ENCODE measurements at places on chromosomes 6 and 20. TPM values are rescaled to one million over a fixed set of nuclear protein-coding genes. Genes with fewer than 3 reads are reported as not detected.

DNA sequence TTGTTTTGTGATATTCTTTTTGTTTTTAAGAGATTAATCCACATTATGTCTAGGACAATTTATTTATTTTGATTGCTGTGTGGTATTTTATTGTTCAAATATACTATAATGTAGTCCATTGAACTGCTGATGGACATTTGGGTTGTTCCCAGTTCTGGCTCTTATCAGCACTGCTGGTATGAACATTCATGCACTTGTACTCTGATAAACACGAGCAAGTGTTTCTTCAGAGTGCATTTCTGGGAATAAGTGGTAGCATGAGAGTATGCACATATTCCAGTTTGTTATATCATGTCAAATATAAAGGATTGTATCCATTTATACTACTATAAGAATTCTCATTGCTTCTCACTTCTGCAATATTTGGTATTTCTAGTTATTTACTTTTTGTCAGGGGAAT, 7.1 kb downstream of the CALHM6 start:
- DNase-seq: no peak

The MEI4 gene
- 0.73 TPM for total RNA-seq

The FABP7 gene
- not detected for total RNA-seq

The SEMG1 gene
- not detected for total RNA-seq

DNA sequence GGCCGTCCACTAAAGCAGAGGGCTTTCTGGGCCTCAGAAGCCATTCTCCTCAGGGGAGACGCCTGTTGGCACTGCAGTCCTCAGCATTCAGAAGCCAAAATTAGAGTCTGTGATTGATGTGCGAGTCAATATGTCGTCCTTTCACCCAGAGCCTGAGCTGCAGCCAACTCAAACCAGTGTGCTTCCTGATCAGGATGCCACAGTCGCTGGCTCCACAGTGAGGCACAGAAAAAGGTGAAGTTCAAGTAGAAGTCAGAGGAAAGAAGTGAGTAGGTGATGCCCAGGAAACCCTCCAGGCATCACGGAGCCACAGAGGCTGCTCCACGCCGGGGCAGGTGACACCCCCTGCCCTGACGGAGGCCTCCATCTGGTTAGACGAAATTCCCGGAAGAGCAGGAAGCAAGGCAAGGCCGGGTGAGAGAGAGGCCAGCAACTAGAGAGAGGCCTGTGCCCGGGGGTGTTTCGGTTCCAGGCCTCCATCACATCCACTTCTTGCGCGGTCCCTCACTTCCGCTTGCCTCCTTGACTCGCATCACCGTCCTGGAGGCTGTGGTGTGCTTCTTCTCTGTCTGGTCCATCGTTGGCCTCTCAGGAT, 177.7 kb upstream of the SNX9 start:
- DNase-seq: no peak

DNA sequence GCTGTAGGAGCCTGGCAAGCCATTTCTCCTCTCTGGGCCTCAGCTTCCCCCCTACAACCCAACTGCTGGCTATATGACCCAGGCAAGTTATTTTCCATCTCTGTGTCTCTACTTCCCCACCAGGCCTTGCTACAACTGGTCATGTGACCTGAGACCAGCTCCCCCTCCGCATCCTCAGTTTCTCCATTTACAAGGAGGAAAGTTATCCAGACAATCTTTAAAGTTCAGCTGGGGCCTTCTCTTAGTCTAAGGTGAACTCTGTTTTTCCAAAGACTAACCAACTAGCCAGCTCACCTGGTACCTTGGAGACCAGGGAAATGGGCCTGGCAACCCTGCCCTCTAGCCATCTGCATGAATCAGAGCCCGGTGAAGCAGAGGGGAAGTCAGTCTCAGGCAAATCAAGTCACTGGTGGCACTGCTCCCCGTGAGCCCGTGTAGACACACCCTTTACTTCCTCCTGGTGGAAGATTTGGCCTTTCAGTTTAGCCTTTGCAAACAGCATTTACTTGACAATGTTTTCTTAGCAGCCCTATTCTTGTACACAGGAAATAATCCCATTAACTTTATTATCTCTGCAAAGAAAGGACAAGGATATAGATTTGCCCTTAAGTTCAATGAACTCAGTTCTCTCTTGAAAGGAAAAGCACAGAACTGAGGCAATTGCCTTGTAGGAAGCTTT, 157.7 kb downstream of the VEGFA start:
- DNase-seq: no peak

- no peak for DNase-seq
Measured at GRCh38 chr6:170149681-170150589, 140.9 kb downstream of the DLL1 start.

The FAM184A gene
- total RNA-seq: 1.6 TPM

DNA sequence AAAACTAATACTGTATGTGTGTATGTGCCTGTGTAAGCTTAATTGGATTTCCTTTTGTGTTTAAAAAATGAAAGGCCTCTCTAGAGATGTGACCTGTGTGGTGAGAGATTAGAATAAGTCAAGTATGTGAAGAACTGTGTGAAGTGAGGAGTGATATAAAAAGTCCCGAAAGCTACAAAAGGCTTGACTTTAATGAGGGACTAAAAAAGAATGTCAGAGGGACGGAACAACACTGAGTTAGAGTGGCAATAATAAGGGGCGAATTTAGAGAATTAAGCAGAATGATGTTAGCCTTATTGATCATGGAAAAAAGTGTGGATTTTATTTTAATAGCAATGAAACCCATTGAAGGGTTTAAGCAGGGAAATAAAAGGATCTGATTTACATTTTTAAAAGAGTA, 1281.2 kb upstream of the ADGRB3 start:
- no peak for DNase-seq

- DNase-seq: no peak
Measured at GRCh38 chr20:44418069-44418905, 57.4 kb upstream of the TTPAL start.

- peak; percentile 30 for DNase-seq
Measured at GRCh38 chr20:61949363-61949713, 116.3 kb downstream of the TAF4 start.

DNA sequence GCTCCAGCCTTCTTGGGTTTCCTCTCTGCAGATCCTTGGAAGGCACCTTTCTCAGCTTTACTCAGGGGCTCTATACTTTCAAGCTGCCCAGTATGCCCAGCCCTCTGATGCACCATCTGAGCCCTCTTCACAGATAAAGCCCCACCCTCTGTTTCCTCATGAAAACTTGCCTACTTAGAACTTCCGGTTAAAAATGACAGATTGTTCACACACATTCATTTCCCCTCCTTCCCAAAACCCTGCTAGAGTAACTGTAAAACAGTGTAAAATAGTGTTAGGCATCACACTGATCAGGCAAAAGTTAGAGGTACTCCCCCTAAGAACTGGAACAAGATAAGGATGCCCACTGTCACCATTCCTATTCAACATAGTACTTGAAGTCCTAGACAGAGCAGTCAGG, 14.0 kb upstream of the GCM1 start:
- DNase-seq: no peak

The UNC5CL gene
- 0.40 TPM for total RNA-seq

Data from Right ventricle myocardium superior (tissue), 1 donor.